ENCODE measurements at places on chromosomes 3 and 15.

GRCh38 chr3:115627180-115628074 is 4.1 kb downstream of the GAP43 start:
- no peak for DNase-seq

DNA sequence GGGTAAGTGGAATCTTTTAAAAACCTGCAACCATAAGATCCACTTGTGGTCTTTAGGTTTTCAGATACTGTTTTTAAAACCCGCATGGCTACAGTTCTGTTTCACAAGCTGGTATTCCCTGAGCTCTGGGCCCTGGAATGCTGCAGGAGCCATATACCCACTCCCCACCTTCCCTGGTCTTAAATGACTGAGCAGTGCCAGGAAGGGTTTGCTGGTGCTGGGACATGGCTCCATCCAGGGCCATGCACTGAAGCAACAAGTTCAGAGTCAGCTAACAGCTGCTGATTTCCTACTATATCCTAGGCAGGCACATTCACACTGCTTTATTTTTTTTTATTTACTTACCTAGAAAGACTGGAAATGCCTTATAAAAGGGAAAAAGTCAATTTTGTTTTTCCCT is 77.3 kb downstream of the HCN4 start:
- DNase-seq: no peak

- no peak for DNase-seq
These were observed 5.4 kb downstream of the FYCO1 start for GRCh38 chr3:45990181-45990580.

- DNase-seq: no peak
These were observed 79.2 kb upstream of the ABHD17C start for GRCh38 chr15:80615783-80616391.

DNA sequence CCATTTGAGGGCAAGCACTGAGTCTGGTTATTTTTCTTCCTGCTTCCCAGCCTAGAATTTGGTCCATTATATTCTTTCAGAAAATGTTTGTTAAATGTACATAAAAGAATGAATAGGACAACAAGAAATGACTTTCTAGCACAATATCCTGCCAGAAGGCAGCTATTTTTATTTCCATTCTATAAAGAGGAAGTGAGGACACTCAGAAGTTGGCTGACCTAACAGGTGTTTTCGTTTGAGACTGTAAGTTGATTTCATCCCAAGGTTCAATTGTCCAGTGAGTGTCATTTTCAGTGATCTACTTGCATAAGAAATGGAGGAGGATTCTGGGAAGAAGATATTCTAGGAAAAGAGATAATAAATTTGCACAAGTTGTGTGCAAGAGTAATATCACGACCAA is 191.9 kb upstream of the POU1F1 start:
- DNase-seq: no peak

DNA sequence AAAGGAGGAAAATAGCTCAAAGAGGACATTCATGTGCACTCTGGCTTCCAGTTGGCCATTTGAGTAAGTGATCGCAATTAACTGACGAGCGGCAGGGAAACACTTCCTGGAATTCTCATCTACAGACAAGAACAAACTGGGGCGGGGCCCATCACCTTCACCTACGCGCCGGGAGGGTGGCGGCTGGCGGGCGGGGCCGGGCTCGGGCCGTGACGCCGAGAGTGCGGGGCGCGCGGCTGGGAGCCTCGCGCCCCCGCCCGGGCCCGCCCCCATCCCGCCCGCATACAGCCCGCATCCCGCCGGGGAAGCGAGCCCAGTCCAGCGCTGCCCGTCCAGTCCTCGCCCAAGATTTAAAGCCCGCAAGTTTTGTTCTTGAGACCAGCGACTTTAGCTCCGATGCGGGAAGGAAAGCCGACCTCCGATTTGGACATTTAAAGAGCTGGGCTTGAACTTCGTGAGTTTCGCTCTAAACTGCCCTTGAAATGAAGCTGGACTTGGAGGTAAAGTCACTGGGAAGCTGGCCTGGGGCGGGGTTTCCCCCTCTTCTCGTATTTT is at the start of gene B3GNT5:
Gene B3GNT5, plus strand, starts transcription at position 281 of the 555 bp plus-strand sequence. CDS start 16,546 bp downstream, outside the sequence.
- DNase-seq: no peak

DNA sequence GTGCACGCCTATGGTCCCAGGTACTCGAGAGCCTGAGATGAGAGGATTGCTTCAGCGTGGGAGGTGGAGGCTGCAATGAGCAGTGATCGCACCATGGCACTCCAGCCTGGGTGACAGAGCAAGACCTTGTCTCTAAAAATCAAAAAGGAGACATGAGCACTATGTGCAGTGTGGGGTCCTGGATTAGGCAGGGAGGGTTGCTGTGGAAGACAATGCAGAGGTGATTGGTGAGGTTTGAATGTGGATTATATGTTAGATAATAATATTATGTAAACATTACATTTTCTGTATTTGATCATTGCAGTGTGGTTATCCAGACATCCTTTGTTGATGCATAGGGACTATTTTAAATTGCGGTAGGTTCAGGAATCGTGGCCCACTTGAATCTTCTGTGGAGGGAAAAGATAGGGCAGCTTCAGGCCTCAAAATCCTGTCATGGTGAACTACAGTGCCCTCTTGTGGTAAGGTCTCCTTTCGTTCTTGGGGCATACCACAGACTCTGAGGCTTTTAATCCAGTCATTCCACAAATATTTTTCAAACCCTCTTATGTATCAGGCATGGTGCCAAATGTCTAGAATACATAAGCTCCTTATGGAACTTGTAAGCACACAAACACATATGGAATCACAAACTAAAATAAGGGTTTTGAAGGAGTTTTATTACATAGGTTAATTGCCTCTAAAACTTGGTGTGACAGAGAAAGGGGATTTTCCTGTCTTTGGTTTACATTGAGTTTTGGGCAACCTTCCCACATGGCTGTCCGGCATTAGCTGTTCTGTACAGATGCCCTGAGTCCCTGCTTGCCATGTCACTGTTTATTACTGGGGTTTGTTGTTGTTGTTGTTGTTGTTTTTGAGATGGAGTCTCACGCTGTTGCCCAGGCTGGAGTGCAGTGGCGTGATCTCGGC is 37.7 kb downstream of the GPD1L start:
- no peak for DNase-seq

DNA sequence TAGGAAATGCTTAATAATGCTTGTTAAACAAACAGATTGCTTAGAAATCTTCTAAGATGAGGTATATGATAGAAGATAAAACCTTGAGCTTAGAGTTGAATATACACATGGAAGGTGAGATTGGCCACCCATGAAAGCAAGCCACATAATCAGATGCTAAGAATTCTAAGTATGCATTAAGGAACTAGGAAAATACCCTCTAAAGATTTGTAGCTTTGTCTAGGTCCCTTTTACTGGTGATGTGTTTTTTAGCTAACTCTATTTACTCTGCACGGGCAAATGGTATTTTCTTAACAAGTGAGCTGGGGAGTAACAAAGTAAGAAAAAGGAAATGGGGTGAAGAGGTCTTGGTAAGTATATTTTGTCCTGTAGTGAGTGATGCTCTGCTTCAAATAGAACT is 310.3 kb downstream of the OXSM start:
- no peak for DNase-seq

DNA sequence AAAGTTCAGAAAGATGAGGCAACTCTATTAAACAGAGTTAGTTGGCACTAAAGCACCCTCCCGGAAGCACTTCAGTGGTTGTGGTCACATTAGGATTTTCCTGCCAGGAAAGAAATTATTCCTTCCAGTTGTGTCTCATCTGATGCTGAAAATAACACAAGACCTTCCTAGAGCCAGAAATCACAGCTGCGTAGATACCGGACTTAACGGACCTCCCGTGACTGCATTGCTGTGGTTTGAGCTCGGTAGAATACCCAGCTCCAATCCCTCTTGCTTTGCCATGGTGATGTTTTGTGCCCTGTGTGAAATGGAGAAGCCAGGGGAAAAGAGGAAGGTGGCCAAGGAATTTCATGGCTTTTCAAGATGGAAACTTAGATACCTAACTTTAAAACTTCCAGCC is 215.0 kb upstream of the IGF1R start:
- DNase-seq: no peak

GRCh38 chr3:63655519-63655918 is 3.0 kb downstream of the SNTN start:
- DNase-seq: no peak

DNA sequence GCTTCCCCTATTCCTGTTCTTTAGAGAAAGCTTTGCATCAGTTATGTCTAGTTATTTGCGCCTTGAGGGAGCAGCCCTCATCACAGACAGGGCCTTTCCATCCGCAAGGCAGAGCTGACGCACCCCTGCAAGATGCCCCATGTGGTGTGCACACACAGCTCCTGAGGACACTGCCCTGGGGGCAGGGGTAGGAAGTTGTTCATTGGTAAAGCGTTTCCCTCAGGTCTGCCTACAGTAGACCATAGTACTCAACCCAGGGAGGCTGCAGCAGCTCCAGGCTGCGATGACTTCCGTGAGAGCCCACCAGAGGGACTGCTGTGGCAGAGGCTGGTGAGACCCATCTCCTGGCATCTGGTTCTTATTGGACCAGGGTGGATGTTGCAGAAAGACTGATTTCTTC is 55.1 kb upstream of the PLXNA1 start:
- DNase-seq: no peak

GRCh38 chr3:11430624-11431023 is 158.4 kb downstream of the ATG7 start:
- DNase-seq: no peak

DNA sequence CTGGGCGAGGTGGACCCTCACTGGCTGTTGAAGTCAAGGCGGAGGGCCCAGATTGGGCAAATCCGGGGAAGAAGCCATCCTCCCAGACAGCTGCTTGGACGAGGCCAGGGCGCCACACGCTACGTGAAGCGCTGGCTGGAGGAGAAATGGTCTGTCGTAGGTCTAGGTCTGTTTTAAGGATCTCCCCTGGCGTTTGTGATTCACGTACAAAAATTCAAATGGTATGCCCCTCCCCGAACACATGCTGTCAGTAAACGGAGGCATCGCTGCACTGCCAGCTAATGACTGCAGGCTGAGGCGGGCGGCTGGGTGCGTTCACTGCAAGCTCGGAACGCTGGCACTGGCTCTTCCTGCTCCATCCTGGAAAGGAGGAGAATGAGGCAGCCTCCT is 69.9 kb downstream of the EPHB3 start:
- no peak for DNase-seq

DNA sequence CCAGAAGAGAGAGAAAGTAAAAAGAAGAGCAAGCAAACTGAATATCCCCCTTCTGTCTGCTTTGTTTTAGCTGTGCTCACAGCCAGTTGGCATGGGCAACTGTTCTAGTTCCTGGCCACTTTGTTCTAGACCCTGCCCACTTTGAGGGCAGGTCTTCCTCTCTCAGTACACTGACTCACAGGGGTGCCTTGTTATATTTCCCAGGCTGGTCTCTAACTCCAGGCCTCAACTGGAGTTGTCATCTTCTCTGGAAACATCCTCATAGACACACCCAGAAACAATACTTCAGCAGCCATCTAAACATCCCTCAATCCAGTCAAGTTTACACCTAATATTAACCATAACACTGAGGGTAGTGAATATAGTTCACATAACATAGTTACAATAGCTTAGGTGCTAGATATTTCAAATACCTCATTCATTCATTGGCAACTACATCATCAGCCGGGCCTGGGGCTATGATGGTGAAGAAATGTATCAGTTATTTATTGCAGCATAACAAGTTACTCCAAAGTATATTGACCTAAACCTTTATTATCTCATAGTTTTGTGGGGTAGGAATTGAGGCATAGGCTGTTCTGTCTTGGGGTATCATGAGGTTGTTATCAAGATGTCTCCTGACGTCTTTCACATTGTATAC is 106.0 kb downstream of the UBE2E2 start:
- no peak for DNase-seq

- DNase-seq: no peak
These were observed 37.3 kb downstream of the CACNA1D start for GRCh38 chr3:53531749-53532148.

GRCh38 chr3:181626036-181626435 is 85.7 kb upstream of the SOX2 start:
- no peak for DNase-seq

- DNase-seq: no peak
These were observed 152.2 kb upstream of the MEIS2 start for GRCh38 chr15:37252530-37252929.

DNA sequence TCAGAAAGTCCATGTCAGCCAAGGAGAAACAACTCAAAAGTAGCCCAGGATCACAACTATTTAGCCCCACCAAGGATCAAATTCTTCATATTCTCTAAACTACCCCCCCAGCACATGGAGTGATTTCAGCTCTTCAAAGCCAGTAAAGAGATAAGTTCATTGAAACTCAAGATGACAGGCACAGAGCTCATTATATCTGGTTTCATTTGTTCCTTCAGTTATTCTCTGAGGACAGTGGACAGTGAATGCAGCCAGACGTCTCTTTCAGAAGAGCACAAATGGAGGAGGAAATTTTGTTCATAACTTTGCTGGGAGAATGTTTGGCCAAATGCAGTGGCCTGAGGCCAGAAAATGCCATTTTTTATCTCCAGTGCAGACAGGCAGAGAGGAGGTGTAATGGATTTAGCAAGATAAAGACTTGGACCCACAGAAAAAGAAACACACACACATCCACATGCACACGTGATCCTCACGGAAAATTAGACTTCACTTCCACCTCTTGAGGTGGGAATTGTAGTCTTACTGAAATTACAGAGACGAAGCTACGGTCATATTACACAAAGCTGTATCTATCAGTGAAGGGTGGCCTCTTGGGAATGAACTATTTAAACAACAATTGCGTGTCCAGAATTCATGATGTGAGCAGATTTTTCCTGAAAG is 64.6 kb downstream of the HES1 start:
- DNase-seq: no peak

- no peak for DNase-seq
These were observed 210.8 kb upstream of the ARHGEF26 start for GRCh38 chr3:153910387-153910786.

GRCh38 chr3:131591394-131592014 is 88.7 kb upstream of the MRPL3 start:
- no peak for DNase-seq

DNA sequence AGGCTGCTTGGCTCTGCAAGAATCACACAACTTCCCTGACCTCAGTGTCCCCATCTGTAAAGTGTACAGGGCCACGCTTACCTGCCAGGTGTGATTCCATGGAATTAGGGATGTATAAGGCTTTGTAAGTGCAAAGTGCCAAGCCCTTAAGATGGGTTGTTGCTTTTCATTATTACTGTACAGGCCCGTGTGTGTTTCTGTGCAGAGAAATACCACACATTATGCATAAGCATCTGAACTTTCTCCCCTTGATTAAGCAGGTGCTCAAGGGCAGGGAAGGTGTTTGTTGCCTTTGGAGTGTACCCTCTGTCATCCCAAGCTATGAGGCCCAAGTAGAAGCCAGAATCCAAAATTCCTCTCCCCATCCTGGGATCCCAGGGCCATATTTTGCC is 13.6 kb upstream of the HRH1 start:
- no peak for DNase-seq

- DNase-seq: no peak
These were observed 11.3 kb downstream of the CGNL1 start for GRCh38 chr15:57387564-57388076.

DNA sequence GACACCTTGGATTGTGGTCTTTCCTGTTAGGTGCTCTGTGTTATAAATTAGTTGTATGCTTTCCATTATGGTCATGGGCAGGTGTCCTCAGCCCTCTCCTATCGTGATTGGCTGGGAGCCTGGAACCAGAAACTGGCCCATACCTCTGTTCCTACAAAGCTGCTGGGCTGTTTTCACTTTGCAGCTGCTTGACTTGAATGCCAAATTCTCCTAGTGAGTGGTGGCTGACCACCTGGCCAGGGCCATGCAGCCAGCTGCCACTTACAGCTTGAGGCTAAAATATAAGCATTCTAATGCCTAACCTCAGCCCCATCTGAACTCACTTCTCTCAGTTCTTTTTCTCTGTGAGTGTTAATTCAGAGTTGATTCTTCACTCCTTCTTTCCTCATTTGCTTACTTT is 239.3 kb upstream of the GBE1 start:
- no peak for DNase-seq

- DNase-seq: no peak
These were observed 23.9 kb downstream of the SEC22C start for GRCh38 chr3:42557854-42558253.
